ENCODE measurements at places on chromosomes 12 and 14.

DNA sequence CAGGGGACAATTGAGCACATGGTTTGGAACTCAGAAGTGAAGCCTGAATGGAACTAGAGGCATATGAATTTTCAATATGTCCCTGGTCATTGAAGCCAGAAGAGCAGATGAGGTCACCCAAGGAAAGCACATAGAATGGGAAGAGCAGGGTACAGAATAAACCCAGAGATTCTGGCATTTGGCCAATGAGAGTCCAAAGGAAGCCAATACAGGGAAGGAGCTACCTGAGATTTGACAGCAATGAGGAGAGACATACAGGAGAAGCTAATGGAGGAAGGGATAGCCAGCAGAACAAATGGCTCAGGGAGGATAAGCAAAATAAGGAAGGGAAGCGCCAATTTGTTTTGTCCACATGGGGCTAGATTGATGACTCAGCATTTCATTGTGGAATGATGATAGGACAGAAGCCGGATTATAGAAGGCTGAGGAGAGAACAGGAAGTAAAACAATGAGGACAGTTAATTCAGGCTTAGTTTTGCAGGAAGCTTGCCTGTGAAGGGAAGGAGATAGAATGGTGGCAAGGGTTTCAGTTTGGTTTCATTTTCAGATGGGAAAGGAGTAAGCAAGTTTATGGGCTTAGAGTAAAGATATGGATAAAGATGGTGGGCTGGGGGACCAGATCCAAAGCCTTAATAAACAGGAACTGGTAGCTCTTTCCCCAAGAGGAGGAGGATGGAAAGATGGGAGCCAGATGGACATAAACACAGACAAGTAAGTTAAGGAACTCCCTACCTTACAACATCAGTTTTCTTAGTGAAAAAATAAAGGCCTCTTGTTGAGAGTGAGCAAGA lies 3.2 kb upstream of the SPTSSA start:
- no peak for DNase-seq

DNA sequence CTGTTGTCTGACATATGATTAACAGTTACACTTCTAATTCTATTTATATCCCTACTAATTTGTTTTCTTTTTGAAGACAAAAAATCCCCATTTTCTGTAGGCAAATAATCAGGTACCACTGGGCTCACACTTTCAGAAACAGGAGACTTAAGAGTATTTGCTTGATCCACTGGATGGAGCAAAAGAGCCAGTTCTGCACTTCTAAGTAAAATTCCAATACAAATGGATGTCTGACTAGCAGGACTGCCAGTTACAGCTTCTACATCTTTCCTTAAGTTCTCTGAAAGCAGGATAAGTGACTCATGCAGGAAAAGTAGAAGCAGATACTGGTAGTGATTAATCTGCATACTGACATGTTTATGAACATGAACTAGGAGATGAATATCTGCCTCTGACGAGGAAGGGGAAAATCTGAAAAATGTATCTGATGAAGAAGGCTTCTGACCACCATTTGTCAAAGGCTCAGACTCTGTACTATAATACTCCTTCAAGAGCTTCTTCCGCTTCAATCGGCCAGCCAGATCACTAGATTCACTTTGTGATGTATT lies 73.8 kb upstream of the ANKS1B start:
- no peak for DNase-seq

- no peak for DNase-seq
Measured at GRCh38 chr12:95959107-95959506, 16.0 kb downstream of the AMDHD1 start.

DNA sequence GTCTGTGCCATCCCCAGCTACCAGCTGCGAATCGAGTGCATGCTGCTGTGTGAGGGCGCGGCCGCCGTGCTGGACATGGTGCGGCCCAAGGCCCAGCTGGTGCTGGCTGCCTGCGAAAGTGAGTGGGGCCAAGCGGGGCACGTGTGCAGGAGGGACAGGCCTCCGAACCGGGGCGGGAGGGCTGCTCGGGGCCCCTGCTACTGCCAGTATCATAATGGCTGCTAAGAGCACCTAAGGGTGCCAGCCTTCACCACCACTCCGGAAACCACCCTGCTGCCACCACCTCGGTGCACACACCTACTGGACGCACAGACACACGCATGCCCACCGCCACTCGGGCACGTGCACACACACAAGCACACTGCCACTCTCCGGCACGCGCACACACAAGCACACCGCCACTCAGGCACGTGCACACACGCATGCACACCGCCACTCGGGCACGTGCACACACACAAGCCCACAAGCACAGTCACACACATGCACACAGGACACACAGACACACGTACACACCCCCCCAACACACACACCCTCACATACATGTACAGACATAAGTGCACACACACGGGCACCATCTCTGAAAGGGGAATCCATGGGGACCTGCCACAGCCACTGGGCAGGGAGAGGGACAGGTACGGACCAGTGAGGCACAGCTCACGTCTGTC lies 13.8 kb upstream of the ADSS1 start:
- no peak for DNase-seq

DNA sequence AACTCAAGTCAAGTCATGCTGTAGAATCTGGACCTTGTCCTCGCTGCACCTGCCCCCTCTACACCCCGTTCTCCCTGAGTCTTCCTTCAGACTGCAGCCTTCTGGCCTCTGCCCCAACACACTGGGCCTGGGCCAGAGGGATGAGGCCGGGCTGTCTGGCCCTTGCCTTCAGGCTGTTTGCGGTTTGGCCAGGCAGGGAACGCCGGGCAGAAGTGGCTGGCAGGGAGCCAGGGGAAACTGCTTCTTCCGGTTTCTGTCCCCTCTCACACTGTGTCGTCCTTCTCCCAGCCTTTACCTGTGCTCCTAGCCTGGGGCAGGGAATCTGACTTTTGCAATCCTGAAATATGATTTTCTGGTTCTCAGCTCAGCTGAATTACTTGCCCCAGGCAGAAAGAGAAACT lies 13.5 kb downstream of the DGLUCY start:
- DNase-seq: no peak

- no peak for DNase-seq
Measured at GRCh38 chr12:16658699-16659098, 52.7 kb upstream of the LMO3 start.

DNA sequence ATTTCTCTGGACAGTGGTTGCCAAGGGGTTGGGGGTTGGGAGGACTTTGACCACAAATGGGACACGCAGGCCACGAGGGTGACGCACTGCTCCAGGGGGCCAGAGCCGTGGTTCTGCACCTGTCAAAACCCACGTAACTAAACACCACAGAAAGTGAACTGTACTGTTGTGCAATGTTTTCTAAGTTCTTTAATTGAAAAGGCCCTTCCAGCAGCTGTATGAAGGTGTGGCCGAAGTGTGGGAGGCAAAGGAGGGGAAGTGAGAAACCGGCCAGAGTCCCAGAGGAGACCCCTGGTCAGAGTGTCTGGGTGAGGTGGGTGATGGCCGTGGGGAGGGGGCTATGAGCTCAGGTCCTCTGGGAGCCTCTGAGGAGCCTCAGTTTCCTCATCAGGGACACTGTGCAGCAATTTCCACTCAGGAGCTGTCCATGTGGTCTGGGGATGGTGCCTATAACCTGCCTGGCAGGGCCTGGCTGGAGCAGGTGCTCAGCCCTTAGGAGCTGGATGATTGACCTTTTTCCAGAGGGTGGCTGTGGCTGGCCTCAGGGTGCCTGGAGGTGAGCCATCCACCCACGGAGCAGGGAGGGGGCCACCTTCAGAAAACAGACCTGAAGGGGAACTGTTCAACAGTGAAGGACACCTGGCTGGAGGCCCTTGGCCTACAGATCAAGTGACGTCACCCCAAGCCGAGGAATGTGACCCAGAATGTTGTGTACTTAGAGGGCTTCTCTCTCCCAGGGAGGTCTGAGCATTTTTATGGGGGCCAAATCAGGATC lies 9.8 kb upstream of the BDKRB2 start:
- DNase-seq: no peak

GRCh38 chr14:89212386-89213235 lies 204.4 kb downstream of the FOXN3 start:
- no peak for DNase-seq

DNA sequence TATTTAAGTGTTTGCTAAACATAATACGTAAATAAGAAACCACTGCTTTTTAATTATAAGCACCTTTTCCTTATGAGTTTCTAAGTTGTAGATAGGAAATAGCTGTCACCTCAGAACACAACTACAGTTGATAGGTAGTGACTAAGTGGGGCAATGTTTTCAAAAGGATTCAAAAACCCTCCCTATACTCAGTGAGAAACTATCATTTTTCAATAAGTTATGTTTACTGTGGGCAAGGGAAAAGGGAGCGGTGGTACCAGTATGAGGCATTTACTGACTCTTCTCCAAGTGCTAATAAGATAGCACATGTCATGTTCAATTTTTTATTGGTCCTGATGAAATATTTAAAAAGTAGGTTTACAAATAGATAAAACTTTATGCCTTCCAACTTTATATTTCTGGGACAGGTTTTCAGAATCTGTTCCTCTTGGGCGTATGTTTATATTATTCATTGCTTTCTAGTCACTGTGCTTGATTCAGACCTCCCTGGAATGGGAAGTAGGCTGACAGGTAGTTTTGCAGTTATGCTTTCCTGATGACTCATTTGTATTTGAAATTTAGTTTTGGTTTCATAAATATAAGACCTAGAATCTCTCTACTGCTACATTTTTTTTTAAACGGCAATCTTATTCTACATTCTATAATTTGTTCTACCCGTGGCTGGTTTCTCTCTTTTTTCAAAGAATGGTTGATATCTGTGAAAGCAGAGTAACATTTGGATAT lies 153.1 kb downstream of the TMEM117 start:
- no peak for DNase-seq

Data from NCI-H1417 treated with DMSO at 0.1 percent for 48 hours (cell line).